ENCODE measurements at places on chromosomes 3 and 15. TPM values are rescaled to one million over a fixed set of nuclear protein-coding genes. Genes with fewer than 3 reads are reported as not detected.

- H3K27me3 ChIP-seq: no peaks in the 10 kb centered on the region
- no peak overlapping the region for H3K27ac ChIP-seq
- no peaks in the 10 kb centered on the region for H3K4me1 ChIP-seq
- DNase-seq: no peak
- H3K4me3 ChIP-seq: no peak overlapping the region
- H3K36me3 ChIP-seq: no peaks in the 10 kb centered on the region
Observed at GRCh38 chr15:51499379-51499976, 123.1 kb downstream of the DMXL2 start.

- H3K27ac ChIP-seq: no peak overlapping the region
- no peak for DNase-seq
- no peaks in the 10 kb centered on the region for H3K4me1 ChIP-seq
- no peak overlapping the region for H3K4me3 ChIP-seq
- no peaks in the 10 kb centered on the region for H3K36me3 ChIP-seq
- no peaks in the 10 kb centered on the region for H3K27me3 ChIP-seq
Observed at GRCh38 chr15:94000606-94001005, 230.8 kb upstream of the MCTP2 start.

DNA sequence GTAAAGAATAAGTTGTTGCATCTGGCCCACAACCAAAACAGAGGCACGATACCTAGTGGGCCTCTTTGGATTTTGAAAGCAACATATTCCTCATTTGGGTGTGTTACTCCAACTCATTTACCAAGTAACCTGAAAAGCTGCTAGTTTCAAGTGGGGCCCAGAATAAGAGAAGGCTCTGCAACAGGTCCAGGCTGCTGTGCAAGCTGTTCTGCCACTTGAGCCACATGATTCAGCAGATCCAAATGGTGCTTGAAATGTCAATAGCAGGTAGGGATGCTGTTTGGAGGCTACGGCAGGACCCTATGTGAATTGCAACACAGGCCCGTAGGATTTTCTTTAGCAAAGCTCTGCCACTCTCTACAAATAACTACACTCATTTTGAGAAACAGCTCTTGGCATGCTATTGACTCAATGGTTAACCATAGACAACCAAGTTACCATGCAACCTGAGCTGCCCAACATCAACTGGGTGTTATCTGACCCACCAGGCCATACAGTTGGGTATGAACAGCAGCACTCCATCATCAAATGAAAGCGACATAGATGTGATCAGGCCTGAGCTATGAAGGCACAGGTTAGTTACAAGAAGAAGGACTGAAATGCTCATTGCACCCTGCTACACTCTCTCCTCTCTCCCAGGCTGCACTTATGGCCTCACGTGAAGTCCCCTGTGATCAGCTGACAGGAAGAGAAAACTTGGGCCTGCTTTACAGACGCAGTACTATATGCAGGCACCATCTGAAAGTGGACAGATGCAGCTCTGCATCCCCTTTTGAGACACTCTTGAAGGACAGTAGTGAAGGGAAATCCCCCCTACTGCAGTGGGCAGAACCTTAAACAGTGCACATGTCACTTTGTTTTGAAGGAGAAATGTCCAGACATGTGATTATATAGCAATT is 9.5 kb upstream of the MCF2L2 start:
- no peak overlapping the region for H3K27ac ChIP-seq
- H3K4me1 ChIP-seq: peaks cover 6% of the 10 kb centered on the region
- no peaks in the 10 kb centered on the region for H3K36me3 ChIP-seq
- no peak overlapping the region for H3K4me3 ChIP-seq
- DNase-seq: no peak

GRCh38 chr3:196135693-196136639 is 54.1 kb upstream of the TFRC start:
- no peak overlapping the region for H3K4me3 ChIP-seq
- no peaks in the 10 kb centered on the region for H3K27me3 ChIP-seq
- no peaks in the 10 kb centered on the region for H3K36me3 ChIP-seq

The CCR9 gene
- total RNA-seq: 7.4 TPM

GRCh38 chr3:188817935-188818269 is 353.9 kb upstream of the TPRG1 start:
- H3K4me3 ChIP-seq: no peak overlapping the region
- H3K36me3 ChIP-seq: no peaks in the 10 kb centered on the region
- no peaks in the 10 kb centered on the region for H3K27me3 ChIP-seq
- H3K27ac ChIP-seq: no peak overlapping the region
- no peak for DNase-seq
- no peaks in the 10 kb centered on the region for H3K4me1 ChIP-seq

DNA sequence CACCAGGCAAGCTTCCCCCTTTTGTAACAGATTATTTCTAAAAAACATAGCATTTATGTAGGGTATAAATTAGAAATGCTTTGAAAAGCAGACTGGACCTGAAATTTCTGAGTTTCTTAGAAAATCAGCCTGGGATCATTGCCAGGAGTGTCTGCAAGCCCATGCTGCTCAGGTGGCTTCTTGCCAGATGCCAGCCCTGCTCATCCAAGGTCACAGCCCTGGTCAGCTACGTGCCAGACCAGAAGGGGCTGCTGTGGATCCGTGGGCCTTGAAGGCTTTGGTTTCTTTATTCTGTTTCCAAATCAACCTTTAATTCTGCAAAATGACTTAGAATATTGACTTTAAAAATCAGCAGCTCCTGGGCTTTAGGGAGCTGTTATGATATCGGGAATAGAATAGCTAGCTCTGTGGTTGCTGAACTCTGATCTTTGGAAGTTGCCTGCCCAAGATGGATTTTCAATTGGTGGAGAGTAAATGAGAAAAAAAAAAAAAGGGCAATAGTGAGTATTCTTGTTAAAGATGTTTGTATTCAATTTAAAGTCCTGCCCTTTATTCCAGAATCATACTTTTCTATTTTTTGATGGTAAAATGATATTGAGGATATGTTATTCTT is 370.1 kb upstream of the ONECUT1 start:
- no peak for DNase-seq
- no peaks in the 10 kb centered on the region for H3K27me3 ChIP-seq
- H3K27ac ChIP-seq: no peak overlapping the region

The BDH1 gene
- 22.2 TPM for total RNA-seq
